ENCODE measurements at places on chromosomes 4 and X. TPM values are rescaled to one million over a fixed set of nuclear protein-coding genes. Genes with fewer than 3 reads are reported as not detected.

The GPC4 gene
- polyA plus RNA-seq: not detected

The NHS gene
- not detected for polyA plus RNA-seq

The HTR2C gene
- polyA plus RNA-seq: not detected

The DMRTC1 gene
- polyA plus RNA-seq: 1.0 TPM

The ENPP6 gene
- polyA plus RNA-seq: not detected

The C4orf36 gene
- polyA plus RNA-seq: not detected

The FRAS1 gene
- polyA plus RNA-seq: not detected

The FIP1L1 gene
- 63.4 TPM for polyA plus RNA-seq

The ADH6 gene
- not detected for polyA plus RNA-seq

The HERC5 gene
- 14.6 TPM for polyA plus RNA-seq

The ETDA gene
- not detected for polyA plus RNA-seq

The POU3F4 gene
- polyA plus RNA-seq: not detected

The IDUA gene
- polyA plus RNA-seq: 8.5 TPM

The JADE3 gene
- 3.5 TPM for polyA plus RNA-seq

Data from IgD-negative memory B cell (primary cell).